Esophagus muscularis mucosa (tissue), 4 donors: ENCODE measurements at places on chromosomes 12 and 14. TPM values are rescaled to one million over a fixed set of nuclear protein-coding genes. Genes with fewer than 3 reads are reported as not detected.

Gene RGS6
- total RNA-seq: 0.83 TPM

Gene MYL6
- total RNA-seq: 5,145 TPM

Gene SMIM41
- total RNA-seq: 26.6 TPM

Gene PDE3A
- total RNA-seq: 98.7 TPM

Gene EIF2B1
- total RNA-seq: 73.7 TPM

Gene TDRD9
- 2.9 TPM for total RNA-seq

Gene AGAP2
- total RNA-seq: 4.0 TPM

Gene POU6F1
- 27.2 TPM for total RNA-seq

Gene GPR132
- 8.0 TPM for total RNA-seq

Gene CMA1
- total RNA-seq: 2.6 TPM

Gene TMEM263
- total RNA-seq: 36.7 TPM

Gene CATSPERB
- 0.99 TPM for total RNA-seq

Gene KRT80
- not detected for total RNA-seq

Gene NFATC4
- total RNA-seq: 56.7 TPM

Gene PRPH
- 9.9 TPM for total RNA-seq

Gene TTC7B
- 135 TPM for total RNA-seq

Gene RNASE13
- total RNA-seq: not detected

Gene ARID2
- 24.0 TPM for total RNA-seq

Gene SMOC1
- under 0.01 TPM for total RNA-seq

Gene ZNF385A
- 32.6 TPM for total RNA-seq

Gene ENDOU
- total RNA-seq: not detected

Gene DIO3
- 1.7 TPM for total RNA-seq

Gene INHBC
- not detected for total RNA-seq

Gene ACAD10
- total RNA-seq: 14.8 TPM

Gene CMKLR1
- total RNA-seq: 12.4 TPM

Gene DHRS2
- 0.66 TPM for total RNA-seq

Gene TMEM63C
- 0.91 TPM for total RNA-seq

Gene MANSC4
- not detected for total RNA-seq

Gene TMEM179
- 1.7 TPM for total RNA-seq

Gene TAS2R19
- total RNA-seq: 1.4 TPM

Gene KRT71
- total RNA-seq: not detected

Gene GCH1
- total RNA-seq: 1.7 TPM

Gene BCL11B
- 0.65 TPM for total RNA-seq
